ENCODE measurements at places on chromosomes 3 and 15.

GRCh38 chr3:107837895-107838612 lies 252.8 kb downstream of the CD47 start:
- DNase-seq: no peak

- peak; percentile 97 for DNase-seq
Observed at GRCh38 chr15:51874751-51875644, 45.5 kb downstream of the TMOD3 start.

GRCh38 chr3:197503652-197504051 lies 52.1 kb downstream of the BDH1 start:
- no peak for DNase-seq

DNA sequence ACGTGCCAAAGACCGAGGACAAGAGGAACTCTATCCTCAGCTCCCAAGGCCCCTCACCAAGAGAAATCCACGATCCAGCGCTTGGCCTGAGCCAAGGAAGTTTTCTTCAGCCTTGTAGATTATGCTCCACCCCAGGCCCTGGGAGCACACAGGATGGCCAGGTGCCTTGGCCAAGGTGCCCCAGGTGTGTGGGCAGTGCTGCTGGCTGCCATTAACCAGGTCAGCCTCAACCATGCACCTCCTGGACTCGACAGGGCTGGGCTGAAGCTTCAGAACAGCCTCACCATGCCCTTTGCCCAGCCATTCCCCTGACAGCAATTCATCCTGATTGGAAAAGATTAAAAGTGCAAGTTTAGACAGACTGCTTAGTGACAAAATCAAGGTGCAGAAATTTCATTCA lies 10.9 kb upstream of the MESP1 start:
- no peak for DNase-seq

DNA sequence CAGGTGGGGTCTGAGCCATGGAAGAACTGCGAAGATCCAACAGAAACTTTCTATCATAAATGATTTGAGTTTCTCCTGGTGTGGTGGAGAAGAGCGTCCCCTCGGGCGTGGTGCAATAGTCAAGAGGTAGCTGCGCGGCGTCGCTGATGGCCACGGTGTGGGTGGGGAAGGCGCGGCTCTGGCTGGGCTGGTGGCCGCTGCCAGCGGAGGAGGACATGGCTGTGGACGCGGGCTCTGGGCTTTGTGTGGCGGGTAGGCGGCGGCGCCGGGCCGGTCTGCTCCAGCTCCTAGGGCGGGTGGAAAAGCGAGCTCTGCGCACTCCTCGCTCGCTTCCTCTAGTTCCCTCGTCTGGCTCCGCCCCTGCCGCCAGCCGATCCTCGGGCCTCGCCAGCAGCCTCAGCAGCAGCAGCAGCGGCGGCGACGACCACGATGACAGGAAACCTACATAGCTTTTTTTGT lies 5.9 kb downstream of the STARD9 start:
- peak; percentile 70 for DNase-seq

Measured in AG10803 (cell line).